ENCODE measurements at places on chromosomes 11 and 22.

DNA sequence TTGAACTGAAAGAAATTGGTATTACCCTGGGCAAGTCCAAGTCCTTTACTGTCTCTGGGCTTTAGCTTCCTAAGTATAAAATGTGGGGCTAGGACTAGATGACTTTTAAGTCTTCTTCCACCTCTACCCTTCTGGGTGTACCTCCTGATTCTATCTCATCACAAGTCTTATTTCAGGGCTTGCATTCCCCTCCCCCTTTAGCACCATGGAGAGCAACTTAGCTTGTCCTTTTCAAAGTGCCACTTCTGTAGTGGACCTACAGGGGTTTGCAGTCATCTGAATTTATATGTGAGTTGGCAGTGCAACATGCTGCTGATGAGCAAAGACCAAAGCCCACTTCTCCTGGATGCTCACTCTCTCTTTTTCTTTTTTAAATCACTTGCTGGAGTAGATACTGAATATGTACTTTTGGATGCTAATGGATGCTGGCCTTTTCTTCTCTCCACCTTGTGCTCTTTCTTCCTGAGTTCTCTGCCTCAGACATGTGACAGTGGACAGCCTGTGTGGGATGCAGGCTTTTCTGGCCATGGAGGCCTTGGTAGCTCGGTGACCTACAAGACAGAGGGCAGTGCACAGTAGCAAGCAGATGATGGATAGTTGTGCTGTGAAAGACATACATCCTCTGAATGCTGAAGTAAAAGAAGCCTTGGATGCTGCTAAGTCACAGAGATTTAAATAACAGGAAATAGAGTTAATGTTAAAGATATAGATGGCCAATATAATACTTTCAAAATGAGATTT, 185.0 kb downstream of the NELL1 start:
- DNase-seq = no peak

GRCh38 chr11:83852775-83853442, 566.7 kb upstream of the CCDC90B start:
- no peak for DNase-seq

- no peak for DNase-seq
Observed at GRCh38 chr11:42992594-42992993, 319.2 kb upstream of the API5 start.

- peak; percentile 35 for DNase-seq
Observed at GRCh38 chr11:14413307-14414069, 54.5 kb upstream of the RRAS2 start.

GRCh38 chr22:24006207-24006913, 1.1 kb upstream of the GSTT4 start:
- DNase-seq = no peak

DNA sequence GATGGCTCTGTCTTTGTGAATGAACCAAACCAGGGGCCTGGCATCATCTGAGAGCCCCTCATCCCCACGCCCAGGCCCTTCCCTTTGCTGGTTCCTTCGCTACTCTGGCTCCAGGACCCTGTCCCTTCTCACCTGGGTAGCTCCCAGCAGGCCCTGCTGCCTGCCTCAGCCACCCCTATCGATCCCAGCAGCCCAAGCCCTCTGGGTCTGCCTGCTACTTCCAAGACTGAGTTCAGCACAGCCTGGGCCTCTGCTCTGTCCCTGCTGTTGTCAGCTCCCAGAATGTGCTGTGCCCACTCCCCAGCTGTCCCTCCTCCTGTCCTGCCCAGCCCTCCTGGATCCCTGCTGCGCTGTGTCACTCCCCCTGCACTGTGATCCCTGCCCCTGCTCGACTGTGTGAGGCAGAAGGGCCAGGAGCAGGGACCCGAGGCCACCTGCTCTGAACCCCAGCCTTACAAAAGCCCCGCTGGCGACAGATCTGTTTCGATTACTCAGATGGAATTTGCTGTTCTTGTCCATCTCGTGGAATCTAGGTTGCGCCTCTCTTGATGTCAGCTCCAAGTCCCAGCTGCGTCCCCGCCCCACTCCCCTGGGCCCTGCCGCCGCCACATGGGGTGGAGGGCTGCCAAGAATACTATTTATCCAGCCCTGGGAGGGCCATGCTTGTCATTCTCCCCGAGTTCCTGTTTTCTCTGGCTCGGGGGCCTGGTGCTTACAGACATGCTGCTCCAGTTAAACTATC, 13.0 kb downstream of the MRPL21 start:
- no peak for DNase-seq

DNA sequence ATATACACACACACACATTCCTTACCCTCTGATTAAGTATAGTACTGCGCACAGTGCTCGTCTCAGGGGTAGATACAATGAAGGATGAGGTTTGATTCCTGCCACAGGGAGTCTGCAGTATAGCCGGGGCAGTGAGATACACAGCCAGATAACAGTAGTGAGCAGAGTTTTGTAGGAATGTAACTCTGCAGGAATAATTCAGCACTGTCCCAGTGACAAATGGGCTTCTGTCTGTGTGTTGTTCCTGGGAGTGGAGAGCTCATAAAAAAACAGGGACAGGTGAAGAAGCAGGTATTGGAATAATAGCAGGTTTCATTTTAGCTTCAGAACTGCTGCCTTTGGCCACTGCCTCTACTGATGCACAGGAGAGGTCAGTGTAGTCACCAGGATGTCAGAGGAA, 85.3 kb upstream of the OR9Q1 start:
- DNase-seq = no peak

DNA sequence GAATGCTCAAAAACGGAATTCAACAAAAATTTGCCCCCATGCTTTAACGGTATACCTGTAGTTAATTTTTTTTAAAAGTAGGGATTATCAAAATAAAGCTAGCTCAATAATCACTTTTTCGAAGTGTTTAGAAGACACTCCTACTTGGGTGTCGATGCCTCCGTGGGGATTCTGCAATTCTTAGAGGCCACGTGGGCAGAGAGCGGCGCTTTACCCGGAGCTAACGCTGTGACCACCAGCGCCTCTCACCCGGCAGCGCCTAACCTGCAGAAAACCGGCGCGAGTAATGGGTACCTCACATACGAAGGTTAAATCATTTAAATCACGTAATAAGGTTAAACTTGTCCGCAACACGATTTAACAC, 583 bp downstream of the TAF1D start:
- DNase-seq = no peak

DNA sequence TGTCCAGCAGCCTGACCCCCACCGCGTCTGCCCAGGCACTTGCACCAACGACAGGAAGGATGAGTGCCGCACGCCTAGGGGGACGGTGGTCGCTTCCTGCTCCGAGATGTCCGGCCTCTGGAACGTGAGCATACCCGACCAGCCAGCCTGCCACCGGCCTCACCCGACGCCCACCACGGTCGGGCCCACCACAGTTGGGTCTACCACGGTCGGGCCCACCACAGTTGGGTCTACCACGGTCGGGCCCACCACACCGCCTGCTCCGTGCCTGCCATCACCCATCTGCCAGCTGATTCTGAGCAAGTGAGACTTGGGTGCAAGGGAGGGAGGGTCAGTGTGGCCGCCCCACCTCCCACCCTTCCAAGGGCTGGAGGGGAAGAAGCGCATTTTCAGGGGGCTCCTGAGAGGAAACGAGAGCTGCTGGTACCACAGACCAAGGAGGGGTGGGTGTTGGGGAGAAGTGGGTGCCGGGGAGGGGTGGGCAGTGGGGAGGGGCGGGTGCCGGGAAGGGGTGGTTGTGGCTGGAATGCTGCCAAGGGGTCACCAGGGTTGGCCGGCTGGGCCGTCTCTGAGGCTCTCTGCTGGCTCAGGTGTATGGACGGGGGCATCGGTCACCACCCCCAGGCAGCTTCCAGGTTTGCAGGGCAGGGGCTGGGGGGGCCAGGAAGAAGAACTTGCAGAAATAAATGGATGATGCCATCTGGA, 27.7 kb upstream of the MUC5B start:
- no peak for DNase-seq

DNA sequence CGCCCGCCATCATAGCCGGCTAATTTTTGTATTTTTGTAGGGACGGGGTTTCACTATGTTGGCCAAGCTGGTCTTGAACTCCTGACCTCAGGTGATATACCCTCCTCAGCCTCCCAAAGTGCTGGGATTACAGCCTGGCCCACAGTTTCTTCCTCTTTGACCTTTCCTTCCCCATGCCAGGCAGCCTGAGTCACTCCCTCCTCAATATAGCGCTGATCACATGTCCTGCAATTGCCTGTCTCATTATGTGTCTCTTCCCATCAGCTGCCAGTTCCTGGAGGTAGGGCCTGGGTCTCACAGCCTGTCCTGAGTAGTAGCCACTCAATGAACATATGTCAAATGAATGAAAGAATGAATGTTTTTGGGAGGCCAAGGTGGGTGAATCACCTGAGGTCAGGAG, 43.0 kb upstream of the CCDC134 start:
- no peak for DNase-seq

DNA sequence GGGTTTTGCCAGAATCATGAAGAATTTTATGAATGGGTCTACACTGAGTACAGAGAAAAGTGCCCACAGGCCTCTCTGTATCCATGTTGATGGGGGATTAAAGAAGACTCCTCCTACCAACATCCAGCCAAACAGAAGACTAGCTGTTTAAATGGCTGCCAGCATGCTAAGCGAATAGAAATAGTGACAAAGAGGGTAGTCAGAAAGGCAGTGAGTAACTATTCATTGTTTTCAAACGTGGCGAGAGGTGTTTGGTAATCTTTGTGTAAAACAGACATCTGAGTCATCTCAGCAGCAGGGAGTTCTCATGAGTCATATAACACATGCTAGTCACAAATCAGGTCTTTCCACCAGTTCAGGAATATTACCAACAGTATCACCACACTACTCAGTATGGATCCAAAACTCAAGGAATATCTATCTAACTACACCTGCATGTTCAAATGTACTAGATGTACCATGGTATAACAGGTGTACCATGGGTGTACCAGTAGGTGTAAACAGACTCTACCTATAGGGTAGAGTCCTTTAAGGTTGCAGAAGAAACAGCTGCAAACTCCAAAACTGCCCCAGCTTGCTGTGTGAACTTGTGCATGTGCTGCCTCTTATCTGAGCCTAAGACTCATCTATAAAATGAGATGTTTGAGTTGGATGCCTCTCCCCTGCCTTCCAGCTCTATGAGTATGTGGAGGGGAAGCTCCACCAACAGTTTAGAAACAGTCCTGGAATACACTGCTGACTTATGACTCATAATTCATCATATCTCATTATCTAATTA, 82.0 kb downstream of the SLC1A2 start:
- peak; percentile 31 for DNase-seq
